Stimulated activated CD8-positive, alpha-beta memory T cell treated with anti-CD3 and anti-CD28 coated beads, Interleukin-15, amount 100 ng/mL, for 1 hour (primary cell): ENCODE measurements at places on chromosomes 16 and 17.

GRCh38 chr17:28475151-28475900, 1.9 kb downstream of the SLC13A2 start:
- DNase-seq = no peak

GRCh38 chr16:84547546-84548061, 43.1 kb upstream of the MEAK7 start:
- no peak for DNase-seq

- DNase-seq = no peak
These were observed 87.8 kb downstream of the CRISPLD2 start for GRCh38 chr16:84907575-84907974.

DNA sequence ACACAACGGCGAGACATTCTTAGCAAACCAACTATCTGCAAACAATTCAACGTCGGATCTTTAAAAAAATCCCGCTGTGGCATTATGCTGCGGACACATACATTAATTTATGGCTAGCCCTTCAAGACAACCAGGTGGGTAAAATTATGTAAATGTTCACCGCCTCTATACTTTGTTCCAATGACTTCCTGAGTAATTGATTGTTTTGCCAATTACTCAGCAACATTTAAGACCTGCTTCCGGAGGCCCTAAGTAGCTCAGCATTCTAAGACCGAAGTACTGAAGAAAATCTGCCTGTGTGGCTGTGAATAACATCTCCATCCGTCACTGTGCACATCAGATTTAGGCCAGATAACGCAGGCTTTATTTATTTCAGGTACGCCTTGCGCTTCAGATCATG, 23.3 kb downstream of the QPRT start:
- DNase-seq = no peak

DNA sequence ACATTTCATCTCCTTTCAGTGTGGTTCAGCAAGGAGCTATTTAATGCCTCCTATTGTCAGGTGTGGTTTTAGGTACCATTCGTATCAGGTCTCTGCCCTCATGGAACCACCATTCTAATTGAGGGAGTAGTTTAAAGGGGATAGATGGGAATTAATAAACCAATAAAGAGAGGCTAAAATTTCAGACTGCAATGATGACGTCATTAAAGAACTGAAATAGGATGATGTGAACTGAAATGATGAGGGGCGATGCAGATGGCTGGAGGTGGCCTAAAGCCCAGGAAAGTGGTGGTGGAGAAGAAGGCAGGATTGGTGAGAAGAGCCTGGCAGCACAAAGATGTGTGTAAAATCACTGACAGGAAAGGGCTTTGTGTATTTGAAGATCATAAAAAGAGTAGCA, 148.9 kb upstream of the RBFOX1 start:
- no peak for DNase-seq

DNA sequence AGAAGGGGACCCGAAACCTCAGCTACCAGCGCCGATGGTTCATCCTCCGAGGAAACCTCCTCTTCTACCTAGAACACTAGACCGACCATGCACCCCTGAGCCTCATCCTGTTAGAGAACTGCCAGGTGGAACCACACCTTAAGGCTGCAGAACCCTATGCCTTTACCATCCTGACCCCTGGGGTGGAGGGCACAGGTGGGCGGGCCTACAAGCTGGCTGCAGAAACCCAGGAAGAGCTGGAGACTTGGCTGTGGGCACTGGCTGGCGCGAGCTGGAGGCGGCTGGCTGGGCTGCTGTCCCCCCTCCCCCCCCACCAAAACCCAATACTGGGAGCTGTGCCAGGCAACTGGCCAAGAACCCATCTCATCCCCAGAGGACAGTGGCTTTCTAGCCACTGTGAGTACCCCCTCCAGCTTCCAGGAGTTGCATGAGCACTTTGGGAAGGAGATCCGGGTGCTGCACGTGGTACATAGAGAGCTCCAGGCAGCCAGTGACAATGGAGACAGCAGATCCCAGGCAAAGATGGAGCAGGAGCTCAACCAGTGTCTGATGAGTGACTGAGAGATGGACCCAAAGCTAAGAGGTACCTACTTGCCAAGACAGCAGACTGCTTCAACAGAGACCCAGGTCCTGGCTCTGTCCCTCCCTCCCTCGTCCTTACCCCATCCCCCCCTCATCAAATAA, 1.4 kb upstream of the CD2BP2 start:
- no peak for DNase-seq

DNA sequence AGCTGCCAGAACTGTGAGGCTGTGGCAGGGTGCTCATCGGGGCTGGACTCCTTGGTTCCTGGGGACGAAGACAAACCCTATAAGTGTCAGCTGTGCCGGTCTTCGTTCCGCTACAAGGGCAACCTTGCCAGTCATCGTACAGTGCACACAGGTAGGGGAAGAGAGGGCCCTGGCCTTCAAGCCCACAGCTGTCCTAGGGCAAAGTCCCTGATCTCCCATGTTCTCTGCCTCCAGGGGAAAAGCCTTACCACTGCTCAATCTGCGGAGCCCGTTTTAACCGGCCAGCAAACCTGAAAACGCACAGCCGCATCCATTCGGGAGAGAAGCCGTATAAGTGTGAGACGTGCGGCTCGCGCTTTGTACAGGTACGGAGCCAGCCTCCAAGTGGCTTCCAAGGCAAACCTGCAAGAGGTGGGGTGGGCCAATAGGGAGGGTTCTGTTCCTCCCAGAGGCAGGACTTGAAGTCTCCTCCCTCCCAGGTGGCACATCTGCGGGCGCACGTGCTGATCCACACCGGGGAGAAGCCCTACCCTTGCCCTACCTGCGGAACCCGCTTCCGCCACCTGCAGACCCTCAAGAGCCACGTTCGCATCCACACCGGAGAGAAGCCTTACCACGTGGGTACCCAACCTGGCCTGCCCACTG, 3.7 kb downstream of the BCL6B start:
- no peak for DNase-seq

- no peak for DNase-seq
These were observed 186.4 kb upstream of the CHMP6 start for GRCh38 chr17:80805032-80805751.

DNA sequence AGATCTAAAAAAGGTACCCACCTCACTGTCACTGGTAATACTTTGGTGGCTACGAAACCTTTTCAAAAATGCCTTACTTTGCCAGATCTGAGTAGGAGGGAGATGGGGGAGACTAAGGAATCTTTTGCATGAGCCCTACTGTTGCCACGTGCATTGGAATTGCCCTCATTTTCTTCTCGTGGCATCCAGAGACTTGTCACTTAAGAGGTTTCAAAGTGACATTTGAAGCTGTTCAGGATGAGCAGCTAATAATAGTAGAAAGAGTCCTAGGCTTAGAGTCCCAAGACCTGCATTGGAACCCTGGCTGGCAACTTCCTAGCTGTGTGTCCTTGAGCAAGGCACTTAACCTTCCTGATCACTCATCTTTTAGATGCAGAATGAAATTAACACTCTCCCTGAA, 43.5 kb downstream of the GPRC5B start:
- DNase-seq = no peak

- DNase-seq = no peak
These were observed 441.1 kb upstream of the MON1B start for GRCh38 chr16:76749780-76750375.

GRCh38 chr17:53227514-53227913, 595.2 kb upstream of the KIF2B start:
- no peak for DNase-seq

DNA sequence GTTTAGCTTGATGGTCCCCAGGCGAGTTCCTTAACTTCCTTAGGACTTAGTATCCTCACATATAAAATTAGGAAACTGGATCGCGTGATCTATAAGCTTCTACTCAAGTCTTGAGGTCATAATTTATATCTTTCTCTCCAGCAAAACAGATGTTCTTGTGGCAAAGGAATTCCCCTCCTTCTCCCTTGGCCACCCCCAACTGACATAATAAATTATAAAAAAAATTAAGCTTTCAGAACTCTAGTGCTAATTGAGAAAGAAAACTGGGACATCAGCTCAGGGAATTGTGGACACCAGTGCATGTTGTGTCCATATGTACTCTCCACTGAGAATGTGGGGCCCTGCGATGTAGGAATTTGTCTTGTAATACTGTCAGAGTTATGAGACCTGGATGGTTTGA, 13.5 kb downstream of the GNAO1 start:
- no peak for DNase-seq

GRCh38 chr17:31089471-31089870, 5.3 kb upstream of the NF1 start:
- no peak for DNase-seq

- DNase-seq = no peak
These were observed 49.5 kb downstream of the TMEM132E start for GRCh38 chr17:34628879-34629278.

GRCh38 chr17:40832840-40833239, 10.4 kb upstream of the KRT10 start:
- no peak for DNase-seq

DNA sequence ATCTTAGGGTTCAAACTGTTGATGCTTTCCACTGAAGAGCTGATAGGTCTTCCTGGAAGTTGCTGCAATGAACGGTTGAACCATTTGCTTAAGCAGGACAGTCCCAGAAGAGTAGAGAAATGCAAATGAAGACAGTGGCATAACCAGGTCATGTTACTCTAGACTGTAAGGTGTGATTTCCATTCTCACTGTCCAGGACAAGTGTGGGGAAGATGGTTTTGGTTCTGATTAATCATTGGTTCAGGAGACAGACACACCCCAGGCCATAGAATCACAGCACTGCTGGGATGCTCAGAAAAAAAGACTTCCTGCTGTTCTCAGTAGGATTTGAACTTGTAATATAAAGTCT, 34.8 kb upstream of the XYLT2 start:
- no peak for DNase-seq

DNA sequence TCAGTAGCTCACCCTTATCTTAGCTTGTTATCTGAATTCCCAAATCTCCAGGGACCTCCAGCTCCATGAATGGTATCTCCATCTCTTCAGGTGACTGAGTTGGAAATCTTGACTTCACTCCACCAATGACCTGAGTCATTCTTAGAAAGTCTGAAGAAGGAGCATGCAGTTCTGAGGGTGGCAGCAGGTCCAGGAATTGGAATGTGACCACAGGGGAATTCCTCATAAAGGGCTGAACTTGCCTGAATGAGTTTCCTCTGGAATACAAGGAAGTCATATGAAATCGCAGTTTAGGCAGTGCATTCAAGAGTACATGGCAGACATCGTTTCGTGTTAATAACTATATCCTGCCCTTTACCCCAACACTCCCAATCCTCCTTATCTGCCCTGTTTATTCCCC, 12.5 kb upstream of the PYY start:
- DNase-seq = no peak

- DNase-seq = no peak
These were observed 344.3 kb downstream of the WWOX start for GRCh38 chr16:78443542-78444364.

GRCh38 chr16:1541293-1542165, 8.1 kb downstream of the TMEM204 start:
- no peak for DNase-seq

DNA sequence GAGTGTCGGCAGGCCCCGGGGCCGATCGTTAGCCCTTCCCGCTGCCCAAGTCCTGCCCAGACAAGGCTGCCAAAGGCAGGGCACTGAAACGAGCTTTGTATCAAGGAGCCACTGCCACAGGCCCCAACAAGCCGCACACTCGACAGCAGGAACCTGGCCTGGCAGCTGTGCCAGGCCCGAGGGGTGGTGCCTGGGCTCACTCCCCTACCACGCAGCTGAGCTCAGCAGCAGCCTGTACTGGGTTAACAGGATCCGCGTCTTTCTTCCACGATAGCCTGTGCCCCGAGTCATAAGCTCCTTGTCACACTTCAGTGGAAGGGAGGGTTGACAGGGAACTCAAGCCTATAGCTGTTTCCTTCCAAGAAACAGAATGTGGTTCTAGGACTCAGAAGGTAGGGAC, 87.9 kb downstream of the ABR start:
- no peak for DNase-seq

DNA sequence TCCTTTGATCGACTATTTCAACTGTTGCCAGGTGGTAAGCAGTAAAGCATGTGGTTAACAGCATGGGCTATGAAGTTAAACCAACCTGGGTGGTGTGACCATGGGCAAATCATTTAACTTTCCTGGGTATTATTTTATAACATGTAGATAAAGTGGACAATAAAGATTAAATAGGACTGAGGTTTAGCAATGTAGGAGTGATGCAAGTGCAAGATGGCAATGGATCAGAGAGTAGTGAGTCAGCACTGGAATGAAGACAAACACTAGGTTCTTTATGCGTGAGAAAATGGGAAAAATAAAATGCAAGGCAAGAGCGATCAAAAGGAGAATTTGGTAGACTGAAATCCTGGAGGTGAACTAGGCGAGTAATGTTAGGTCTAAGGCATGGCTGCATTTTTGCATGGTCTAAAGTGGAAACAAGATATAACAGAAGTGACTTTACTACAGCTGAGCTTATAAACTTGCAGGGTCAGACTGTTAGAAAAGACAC, 222.4 kb upstream of the AXIN2 start:
- no peak for DNase-seq

DNA sequence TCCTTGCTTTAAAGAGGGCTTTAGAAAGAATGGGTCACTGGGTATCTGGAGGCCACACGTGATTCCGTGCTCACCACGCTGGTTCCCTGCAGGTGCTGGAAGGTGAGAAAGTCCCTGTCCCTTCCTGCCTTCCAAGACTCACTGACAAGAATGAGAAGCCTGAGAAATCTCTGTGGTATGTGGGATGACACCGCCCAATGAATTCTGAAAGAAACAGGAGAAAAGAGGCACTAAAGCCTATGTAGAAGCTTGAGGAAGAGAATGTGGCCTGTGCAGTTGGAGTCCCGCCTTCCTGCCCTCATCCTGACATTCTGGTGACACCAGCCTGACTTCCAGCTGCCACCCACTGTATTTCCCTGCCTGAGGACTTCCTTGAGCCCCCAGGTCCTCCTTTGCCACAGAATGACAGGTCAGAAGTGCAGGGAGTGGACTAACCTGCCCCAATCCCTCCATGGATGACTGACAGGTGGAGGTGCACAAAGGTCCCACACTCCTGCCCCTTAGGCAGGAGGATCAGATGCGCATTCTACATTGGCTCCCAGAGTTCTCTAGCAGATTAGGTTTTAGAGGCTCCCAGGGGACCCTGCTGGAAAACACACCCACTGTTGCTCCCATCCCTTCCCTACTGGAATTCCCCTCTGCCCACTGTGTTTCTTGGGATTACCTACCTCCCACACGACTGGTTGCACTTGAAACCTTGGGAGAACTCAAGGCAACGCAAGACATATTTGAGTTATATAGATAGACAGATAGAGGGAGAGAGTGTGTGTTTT, 38.6 kb upstream of the TENT4B start:
- no peak for DNase-seq

DNA sequence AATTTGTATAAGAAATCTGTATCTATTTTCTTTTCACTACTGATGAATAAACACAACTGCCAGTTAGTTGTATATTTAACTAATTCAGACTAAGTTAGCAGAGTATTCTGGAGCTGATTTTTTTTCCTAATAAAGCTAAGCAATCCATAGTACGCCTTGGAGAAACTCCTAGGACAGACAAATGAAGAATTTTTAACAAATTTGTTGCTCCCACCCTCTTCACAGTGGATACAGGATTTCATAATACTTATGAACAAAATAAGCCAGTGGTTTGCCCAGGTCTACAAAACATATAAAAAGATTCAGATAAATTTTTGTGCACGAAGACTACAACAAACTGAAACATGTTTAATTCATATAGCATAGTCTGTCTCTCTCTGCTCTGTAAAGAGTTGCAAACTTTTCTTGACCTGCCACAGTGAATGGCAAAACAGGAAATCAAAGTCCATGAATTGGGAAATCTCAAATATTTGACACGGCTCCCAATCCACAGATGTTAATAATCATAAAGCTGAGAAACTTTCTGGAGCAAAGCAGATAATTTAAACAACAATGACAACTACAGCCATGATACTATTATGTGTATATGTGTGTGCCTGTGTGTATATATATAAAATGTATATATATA, 594 bp upstream of the ABCA6 start:
- no peak for DNase-seq
